ENCODE measurements at places on chromosomes 12 and 14.

- no peak for DNase-seq
Observed at GRCh38 chr14:78188882-78189281, 18.7 kb downstream of the NRXN3 start.

GRCh38 chr14:103071544-103072251, 12.3 kb upstream of the LBHD2 start:
- no peak for DNase-seq

GRCh38 chr14:94547151-94547680, 14.0 kb upstream of the SERPINA4 start:
- DNase-seq = no peak

- no peak for DNase-seq
Observed at GRCh38 chr12:57895389-57896114, 45.8 kb upstream of the ATP23 start.

DNA sequence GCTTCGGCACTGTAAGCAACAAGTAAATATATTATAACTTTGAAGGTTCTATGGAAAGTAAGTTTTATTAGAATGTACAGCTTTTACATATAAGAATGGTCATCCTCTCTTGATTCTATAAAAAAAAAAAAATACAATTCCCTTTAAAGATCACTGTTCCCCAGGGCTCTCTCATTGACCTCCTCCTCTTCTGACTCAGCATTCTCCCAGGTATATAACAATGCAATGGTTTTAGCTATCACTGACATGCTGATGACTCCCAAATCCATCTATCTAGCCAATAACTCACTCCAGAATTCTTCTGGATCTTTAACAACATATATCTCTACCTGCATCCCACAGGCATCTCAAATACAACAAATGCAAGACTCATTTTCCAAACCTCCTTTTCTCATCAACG, 62.7 kb downstream of the EEA1 start:
- no peak for DNase-seq

GRCh38 chr12:117875744-117876435, 92.9 kb downstream of the KSR2 start:
- peak; percentile 54 for DNase-seq

GRCh38 chr14:99718811-99719192, 34.7 kb downstream of the CYP46A1 start:
- DNase-seq = no peak

Measured in CD4-positive, alpha-beta T cell treated with Interleukin-4 for 4 hours (primary cell).